ENCODE measurements at places on chromosomes 6 and 20.

DNA sequence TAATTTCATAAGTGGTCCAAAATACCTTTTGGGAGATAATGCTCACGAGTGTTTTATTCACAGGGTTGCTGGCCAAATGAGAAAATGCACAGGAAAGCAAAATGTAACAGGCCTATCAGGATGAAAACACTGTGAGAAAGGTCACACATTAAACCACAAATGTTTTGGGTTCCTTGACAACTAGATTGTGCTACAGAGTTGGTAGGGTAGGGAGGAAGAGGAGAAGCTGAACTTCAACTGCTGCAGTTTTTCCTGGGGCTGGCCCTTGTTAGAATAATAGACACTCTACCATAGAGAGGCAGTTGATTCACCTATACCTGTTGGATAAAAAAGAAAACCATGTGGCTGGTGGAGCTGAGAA lies 28.1 kb upstream of the PAQR8 start:
- no peak for DNase-seq

DNA sequence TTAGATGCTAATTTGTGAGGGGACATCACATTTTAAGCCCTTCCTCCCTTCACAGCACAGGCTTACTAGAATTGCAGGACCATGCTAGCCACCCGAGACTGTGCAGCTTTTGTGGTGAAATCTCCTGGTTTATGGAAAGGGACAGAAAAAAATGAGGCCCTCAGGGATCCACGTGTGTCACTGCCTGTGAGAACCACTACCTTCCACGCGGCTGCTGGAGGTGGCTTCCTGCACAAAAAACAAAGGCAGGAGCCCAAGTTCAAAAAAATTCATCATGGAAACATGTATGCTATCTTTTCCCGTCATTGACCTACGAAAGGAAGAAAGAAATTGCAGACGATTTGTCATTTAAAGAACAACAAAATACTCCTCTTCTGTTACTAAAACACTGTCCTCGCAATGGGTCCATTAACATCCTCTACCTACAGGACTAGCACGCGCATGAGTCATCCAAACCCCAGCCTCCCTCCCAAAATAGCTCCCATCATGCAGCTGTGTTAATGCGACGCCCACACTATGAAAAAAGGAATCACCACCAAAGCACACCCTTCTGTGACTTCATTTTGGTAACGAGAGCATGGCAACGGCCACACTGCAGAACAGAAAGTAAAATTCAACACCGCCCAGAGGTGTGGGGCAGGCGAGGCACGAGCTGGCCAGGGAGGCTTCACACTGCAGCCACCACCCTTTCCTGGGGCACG lies 45.7 kb downstream of the RAMACL start:
- no peak for DNase-seq

- no peak for DNase-seq
Observed at GRCh38 chr6:3438190-3439167, 18.4 kb downstream of the SLC22A23 start.

- DNase-seq: no peak
Observed at GRCh38 chr6:3707024-3707423, 44.5 kb downstream of the PXDC1 start.

DNA sequence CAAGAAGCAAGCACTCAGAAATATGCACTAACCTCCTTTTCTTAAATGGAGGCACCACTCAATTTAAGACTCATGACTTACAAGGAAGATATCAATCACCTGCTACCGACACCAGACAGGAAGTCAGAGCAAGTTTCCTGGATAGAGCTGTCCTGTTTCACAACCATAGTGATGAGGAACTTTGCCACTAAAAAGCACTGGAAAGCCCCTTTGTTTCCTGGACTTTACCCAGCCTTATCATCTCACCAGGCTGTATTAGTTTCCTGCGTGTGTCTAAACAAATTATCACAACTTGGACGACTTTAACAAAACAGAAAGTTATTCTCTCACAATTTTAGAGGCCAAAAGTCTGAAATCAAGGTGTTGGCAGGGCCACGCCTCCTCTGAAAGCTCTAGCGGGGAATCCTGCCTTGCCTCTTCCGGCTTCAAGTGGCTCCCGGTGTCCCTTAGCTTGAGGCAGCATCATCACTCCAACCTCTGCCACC lies 253.8 kb upstream of the STXBP5 start:
- DNase-seq: no peak
